Ureter (tissue), 1 donor: ENCODE measurements at places on chromosomes 1 and 21. TPM values are rescaled to one million over a fixed set of nuclear protein-coding genes. Genes with fewer than 3 reads are reported as not detected.

TAL1 gene
- total RNA-seq = 3.2 TPM

SRM gene
- total RNA-seq = 72.6 TPM

GUCA2B gene
- total RNA-seq = not detected

PROX1 gene
- 3.0 TPM for total RNA-seq

FCRL4 gene
- total RNA-seq = not detected

KRTAP10-2 gene
- total RNA-seq = not detected

LMOD1 gene
- 123 TPM for total RNA-seq

DSTYK gene
- 12.6 TPM for total RNA-seq

HAO2 gene
- total RNA-seq = 0.23 TPM

BARHL2 gene
- not detected for total RNA-seq

KRTAP13-2 gene
- not detected for total RNA-seq

RUSC1 gene
- 31.4 TPM for total RNA-seq

BECN2 gene
- total RNA-seq = not detected

ATP6V1G3 gene
- not detected for total RNA-seq

RCAN1 gene
- total RNA-seq = 22.8 TPM

LEMD1 gene
- not detected for total RNA-seq

DTL gene
- 1.6 TPM for total RNA-seq

PSEN2 gene
- total RNA-seq = 29.1 TPM

C1QB gene
- 92.9 TPM for total RNA-seq

CXADR gene
- 80.8 TPM for total RNA-seq

MTARC2 gene
- 18.8 TPM for total RNA-seq

ARHGAP30 gene
- 12.1 TPM for total RNA-seq

IFNAR1 gene
- total RNA-seq = 48.7 TPM

GFI1 gene
- 2.4 TPM for total RNA-seq

TMED5 gene
- 44.6 TPM for total RNA-seq

ASAP3 gene
- 44.4 TPM for total RNA-seq

ZNF593OS gene
- total RNA-seq = not detected

KCNJ6 gene
- total RNA-seq = not detected

SYF2 gene
- 39.9 TPM for total RNA-seq

DMBX1 gene
- not detected for total RNA-seq

MXRA8 gene
- total RNA-seq = 41.9 TPM

TSSK3 gene
- 4.2 TPM for total RNA-seq

EDN2 gene
- 5.3 TPM for total RNA-seq

DNM3 gene
- total RNA-seq = 7.9 TPM

TRIM58 gene
- total RNA-seq = 0.42 TPM

TCEA3 gene
- 50.2 TPM for total RNA-seq

OR2L8 gene
- total RNA-seq = not detected

NCF2 gene
- total RNA-seq = 3.8 TPM

CFAP107 gene
- not detected for total RNA-seq

ACBD6 gene
- total RNA-seq = 48.2 TPM

NIPAL3 gene
- total RNA-seq = 35.5 TPM
